Cerebellum (tissue), 4 donors: ENCODE measurements at places on chromosomes 5 and 9. TPM values are rescaled to one million over a fixed set of nuclear protein-coding genes. Genes with fewer than 3 reads are reported as not detected.

Gene OR1Q1
- total RNA-seq = not detected

Gene SMC2
- 21.7 TPM for total RNA-seq

Gene LECT2
- not detected for total RNA-seq

Gene FBP2
- total RNA-seq = not detected

Gene PCDHGB6
- 21.7 TPM for total RNA-seq

Gene PCDHGB1
- 16.8 TPM for total RNA-seq

Gene ACOT12
- 2.4 TPM for total RNA-seq

Gene MRPL36
- total RNA-seq = 15.0 TPM

Gene CCDC183
- 1.7 TPM for total RNA-seq

Gene NAIF1
- total RNA-seq = 4.3 TPM

Gene AIF1L
- 24.2 TPM for total RNA-seq

Gene CNTNAP3B
- total RNA-seq = 53.5 TPM

Gene PCDHA8
- 15.9 TPM for total RNA-seq

Gene SLCO4C1
- 0.45 TPM for total RNA-seq

Gene SPATA31C1
- not detected for total RNA-seq
